ENCODE measurements at places on chromosomes 12 and 14.

DNA sequence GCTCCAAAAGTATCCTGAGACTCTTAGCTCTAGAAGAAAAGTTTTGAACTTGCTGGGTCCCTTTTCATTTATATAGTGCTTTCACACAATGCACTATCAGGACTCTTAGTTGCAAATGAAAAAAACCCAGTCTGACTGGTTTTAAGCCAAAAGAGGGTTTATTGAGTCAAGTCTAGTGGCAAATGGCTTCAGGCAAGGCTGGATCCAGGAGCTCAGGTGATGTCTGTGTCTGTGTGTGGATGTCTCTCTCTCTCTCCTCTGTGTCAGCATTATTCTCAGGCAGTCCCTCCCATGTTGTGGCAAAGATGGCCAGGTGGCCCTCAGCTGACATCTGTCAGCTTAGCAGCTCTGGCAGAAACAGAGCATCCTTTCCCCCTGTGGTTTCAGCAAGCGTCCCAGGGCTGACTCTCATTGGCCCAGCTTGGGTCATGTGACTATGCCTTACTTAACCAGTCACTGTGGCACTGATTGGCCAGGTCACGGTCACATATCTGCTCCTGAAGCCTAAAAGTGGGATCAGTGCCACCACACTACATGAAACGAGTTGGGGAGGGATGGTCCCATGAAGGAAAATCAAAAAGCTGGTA is 6.2 kb downstream of the TMEM120B start:
- no peak for DNase-seq

DNA sequence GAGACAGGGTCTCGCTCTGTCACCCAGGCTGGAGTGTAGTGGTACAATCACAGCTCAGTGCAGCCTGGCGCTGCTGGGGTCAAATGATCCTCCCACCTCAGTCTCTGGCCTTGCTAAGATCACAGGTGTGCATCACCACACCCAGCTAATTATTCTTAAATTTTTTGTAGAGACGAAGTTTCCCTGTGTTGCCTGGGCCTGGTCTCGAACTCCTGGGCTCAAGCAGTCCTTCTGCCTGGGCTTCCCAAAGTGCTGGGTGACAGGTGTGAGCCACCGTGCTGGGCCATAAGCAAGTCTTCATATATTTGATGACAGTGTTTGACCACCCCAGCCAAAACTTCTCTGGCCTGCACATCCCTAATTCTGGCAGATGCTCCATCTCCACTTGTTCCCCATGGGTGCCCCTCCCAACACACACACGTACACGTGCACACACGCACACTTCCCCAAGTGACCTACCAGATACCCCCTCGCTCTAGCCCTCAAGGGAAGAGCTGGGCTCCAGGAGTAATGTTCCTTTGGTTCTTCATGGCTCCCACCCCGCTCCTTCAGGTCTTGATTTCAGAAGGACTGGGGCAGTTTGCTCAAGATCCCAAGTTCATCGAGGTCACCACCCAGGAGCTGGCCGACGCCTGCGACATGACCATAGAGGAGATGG is 104.3 kb upstream of the FKBP4 start:
- no peak for DNase-seq

GRCh38 chr12:51307655-51308593 is 16.1 kb downstream of the BIN2 start:
- no peak for DNase-seq

GRCh38 chr12:72277415-72277814 is 5.2 kb downstream of the TRHDE start:
- DNase-seq = no peak

GRCh38 chr12:96053476-96054243 is 18.3 kb upstream of the LTA4H start:
- no peak for DNase-seq

- no peak for DNase-seq
Measured at GRCh38 chr12:131612092-131612755, 98.7 kb upstream of the SFSWAP start.

- no peak for DNase-seq
Measured at GRCh38 chr14:72253503-72253902, 321.3 kb downstream of the RGS6 start.

DNA sequence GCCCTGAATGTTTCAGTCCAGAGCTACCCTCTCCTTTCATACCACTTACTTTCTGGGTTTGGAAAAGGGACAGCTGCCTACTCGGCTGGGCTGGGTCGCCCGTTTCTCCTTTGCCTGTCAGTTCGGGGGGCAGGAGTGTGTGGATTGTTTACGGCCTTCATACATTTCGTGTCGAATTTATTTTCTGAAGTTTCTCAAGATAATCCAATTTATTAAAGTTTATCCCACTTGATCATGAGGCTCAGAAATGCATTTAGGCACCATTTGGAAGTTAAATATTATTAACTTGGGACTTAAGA is 608 bp downstream of the ZNF410 start:
- DNase-seq = no peak

- DNase-seq = peak; percentile 5
Measured at GRCh38 chr12:42923583-42923982, 334.0 kb upstream of the PRICKLE1 start.

- DNase-seq = no peak
Measured at GRCh38 chr14:104735830-104736642, 12.0 kb downstream of the ADSS1 start.

- no peak for DNase-seq
Measured at GRCh38 chr14:71891970-71892369, 40.3 kb upstream of the RGS6 start.

- no peak for DNase-seq
Measured at GRCh38 chr12:25236190-25236589, 14.5 kb downstream of the KRAS start.

GRCh38 chr14:101224356-101225156 is 321.0 kb upstream of the RTL1 start:
- DNase-seq = no peak

DNA sequence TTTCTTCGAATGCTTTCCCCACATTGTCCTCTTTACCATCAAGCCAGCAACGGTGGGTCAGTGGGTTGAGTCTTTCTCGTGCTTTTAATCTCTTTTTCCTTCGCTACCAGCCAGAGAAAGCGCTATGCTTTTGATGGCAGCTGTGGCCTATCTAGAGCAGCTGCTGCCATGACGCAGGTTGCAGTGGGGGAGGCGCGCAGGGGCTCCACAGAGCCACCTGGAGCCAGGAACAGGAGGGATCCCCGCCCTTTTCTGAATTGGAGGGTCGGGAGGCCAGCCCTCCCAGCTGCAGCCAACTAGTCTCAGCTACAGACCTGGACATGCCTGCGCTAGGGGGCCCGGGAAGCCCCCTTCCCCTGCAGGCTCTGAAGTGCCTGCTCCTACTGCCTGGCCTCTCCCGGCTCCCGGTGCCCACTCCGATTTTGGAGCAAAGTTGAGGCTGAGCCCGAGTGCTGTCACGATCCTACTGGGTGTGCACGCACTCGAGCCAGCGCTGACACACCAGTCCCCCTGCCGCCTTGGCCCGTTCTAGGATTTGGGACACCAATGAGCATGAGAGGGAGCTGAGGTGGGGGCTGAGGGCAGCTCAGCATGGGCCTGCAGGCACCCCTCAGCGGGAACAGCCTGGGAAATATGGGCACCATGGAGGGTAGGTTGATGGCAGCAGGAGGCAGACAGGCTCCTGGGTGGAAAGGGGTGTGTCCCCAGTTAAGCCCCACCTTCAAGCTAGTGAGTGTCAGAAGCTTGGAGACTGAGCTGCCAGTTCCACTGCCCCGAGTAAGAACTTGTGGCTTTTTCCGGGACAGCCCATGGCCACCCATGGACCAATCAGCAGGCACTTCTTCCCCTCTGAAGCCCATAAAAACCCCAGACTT is 784.2 kb downstream of the SLC6A15 start:
- DNase-seq = no peak

GRCh38 chr14:50859296-50859624 is 12.6 kb upstream of the ABHD12B start:
- DNase-seq = no peak

- no peak for DNase-seq
Measured at GRCh38 chr14:91835920-91836843, 31.2 kb downstream of the TC2N start.

DNA sequence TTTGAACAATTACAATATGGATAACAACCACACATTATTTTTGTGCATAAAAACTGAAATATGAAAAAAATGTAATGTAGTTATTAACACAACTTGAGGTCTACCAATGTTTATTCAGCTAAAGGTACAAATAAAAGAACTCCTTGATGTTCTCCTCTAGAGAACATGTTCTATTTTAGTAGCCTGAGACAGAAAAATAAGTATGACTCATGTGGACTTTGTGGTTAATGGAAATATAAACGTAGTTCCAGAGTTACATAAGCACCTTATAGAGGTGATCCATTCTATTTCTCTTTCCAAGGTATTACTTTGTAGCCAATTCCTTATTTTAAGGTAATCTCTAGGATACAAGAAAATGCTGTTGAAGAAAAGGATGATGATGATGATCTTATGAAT is 25.7 kb downstream of the ALKBH1 start:
- no peak for DNase-seq

DNA sequence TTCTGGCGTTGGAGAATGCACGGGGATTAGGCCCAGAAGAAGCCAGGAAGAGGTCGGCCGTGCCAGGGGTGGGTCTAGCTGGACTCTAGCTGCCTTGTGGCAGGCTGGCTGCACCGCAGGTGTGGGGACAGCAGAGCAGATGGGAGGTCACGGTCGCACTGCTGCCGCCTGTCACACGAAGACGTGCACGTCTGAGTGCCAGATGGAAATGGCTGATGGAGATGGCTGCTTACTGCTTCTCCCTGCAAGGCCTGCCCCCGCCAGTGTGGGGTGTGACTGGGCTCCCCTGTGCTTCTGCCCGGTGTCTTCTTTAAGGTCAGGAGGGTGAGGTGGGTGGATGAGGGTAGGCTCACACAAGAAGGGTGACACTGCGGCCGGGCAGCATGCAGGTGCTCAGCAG is 79.0 kb downstream of the MOK start:
- DNase-seq = no peak

- no peak for DNase-seq
Measured at GRCh38 chr14:31492759-31493498, 5.1 kb upstream of the GPR33 start.

DNA sequence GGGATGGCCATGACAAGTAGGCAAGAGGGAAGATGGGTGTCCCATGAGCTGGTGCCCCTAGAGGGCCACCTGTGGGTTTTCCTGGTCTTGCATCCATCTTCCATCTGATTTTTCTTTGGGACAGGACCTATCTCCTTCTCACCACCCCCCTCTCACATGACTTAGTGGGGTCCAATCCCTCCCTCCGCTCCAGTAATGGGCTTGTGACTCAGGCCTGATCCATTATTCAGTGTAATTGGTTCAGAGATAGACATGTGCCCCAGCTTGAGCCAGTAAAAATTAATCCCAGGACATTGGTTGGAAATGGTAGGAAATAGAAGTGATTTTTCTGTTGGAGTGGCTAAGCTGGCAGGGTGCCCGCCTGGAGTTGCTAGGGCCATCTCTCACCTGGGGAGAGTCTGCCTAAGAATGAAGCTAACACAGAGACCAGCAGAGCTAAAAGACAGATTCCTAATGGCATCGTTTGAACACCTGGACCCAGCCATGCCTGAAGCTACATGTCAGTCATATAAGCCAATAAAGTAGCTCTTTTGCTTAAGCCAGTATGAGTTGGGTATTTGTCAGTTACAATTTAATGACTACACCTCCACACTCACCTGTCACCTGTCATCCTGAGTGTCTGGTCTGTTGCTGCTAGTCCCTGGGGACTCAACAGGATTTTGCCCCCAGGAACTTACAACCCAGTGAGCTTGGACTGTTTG is 14.7 kb downstream of the RASAL1 start:
- DNase-seq = no peak

DNA sequence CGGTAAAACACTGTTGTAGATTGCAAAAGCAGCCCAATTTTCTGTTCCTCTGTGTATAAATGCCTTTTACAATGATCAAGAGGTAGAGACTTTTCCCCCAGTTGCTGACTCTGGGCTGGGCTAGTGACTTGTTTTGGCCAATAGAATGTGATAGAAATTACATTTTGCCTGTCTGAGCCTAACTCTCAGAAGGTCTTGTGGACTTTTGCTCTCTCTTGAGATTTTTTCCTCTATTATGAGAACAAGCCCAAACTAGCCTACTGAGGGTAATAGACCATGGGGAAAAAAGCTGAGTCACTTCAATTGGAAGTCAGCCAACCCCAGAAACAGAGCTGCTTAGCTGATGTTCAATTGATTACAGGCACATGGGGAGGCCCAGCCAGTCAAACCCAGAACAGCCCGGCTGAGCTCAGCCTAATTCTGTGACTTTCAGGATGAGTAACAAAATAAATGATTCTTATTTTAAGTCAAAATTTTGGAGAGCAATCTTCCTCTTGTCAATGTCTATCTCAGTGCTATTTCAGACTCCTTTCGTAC is 61.4 kb downstream of the MYF5 start:
- DNase-seq = peak; percentile 96

DNA sequence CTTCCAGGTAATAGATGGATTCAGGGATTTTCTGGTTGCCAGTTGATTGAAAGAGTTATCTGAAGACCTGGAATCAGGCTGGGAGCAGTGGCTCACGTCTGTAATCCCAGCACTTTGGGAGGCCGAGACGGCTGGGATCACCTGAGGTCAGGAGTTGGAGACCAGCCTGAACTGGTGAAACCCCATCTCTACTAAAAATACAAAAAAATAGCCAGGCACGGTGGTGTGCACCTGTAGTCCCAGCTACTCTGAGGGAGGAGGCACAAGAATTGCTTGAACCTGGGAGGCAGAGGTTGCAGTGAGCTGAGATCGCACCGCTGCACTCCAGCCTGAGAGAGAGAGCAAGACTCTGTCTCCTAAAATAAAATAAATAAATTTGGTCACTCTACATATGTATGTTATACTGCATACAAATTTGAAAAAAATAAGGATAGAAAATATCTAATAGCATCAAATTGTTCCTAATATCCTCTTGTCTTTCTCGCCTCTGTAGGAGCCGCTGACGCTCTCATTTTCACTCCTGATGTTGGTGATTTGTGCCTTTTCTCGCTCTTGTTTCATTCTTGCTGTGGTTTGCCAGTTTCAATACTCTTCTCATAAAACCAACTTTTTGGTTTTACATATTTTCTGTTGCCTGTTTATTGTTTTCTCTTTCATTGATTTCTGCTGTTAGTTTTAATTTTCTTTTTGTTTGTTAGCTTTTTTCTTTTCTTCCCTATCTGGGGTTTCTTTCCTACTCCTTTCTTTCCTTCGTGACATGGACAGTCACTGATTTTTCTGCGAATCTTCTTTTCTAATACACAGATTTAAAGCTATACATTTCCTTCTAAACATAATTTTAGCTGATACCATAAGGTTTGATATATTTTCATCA is 23.8 kb upstream of the PLD4 start:
- DNase-seq = no peak

GRCh38 chr12:27012982-27013255 is 1.3 kb downstream of the TM7SF3 start:
- no peak for DNase-seq

- no peak for DNase-seq
Measured at GRCh38 chr12:43786899-43787693, 19.0 kb downstream of the TWF1 start.

- peak; percentile 15 for DNase-seq
Measured at GRCh38 chr12:40691913-40692764, at the start of gene CNTN1. CNTN1 (plus strand) TSS chr12:40692439.

DNA sequence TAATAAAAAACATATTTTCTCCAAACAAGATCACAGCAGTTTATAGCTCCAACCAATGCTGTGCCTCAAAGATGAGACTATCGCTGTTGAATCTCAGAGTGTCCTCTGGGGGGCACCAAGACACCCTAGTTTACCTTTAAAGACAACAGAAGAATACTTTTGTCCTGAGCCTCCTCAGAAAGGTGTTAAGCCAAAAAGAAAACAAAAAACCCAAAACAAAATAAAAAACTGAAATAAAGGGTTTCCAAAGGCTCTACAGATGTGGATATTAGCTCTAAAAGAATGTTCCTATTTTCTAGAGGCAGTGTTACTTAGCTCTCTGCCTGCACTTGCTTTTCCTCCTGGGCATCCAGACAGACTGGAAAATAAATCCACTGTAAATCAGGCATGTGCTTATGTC is 86.9 kb upstream of the TTC7B start:
- DNase-seq = peak; percentile 65

Data from OCI-M1 (cell line).